Nephron progenitor cell (in vitro differentiated cells): ENCODE measurements at places on chromosomes 4 and X.

GRCh38 chr4:31236020-31236638 is 516.0 kb downstream of the PCDH7 start:
- no peak for DNase-seq

DNA sequence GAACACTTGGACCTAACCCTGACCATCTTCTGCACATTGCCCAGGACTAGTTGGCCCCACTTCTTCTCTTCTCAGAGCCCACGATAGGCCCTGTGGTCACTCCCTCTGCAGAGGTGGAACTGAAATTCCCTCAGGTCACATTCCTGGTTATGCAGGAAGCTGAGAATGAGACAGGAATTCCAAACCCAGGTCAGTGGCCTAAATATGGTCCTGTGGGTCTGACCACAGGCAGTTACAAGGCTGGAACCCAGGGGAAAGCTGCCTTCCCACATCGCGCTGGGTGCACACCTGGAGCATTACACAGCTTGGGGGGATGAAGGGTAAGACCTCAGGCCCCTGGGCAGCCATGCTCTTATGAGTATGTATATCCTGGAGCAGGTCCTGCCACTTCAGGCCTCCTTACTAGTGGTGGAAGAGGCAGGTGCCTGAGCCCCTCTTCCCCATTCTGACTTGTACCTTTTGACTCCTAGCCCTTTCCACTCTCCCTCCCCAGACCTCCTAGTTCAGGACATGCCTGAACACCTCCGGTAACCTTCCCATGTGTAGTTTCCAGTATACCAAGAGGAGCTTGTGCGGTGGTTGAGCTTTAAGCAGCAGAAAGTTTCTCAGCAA is 173.5 kb downstream of the ASMT start:
- DNase-seq: no peak

- DNase-seq: no peak
Measured at GRCh38 chr4:6625256-6625655, 15.2 kb upstream of the MRFAP1 start.

DNA sequence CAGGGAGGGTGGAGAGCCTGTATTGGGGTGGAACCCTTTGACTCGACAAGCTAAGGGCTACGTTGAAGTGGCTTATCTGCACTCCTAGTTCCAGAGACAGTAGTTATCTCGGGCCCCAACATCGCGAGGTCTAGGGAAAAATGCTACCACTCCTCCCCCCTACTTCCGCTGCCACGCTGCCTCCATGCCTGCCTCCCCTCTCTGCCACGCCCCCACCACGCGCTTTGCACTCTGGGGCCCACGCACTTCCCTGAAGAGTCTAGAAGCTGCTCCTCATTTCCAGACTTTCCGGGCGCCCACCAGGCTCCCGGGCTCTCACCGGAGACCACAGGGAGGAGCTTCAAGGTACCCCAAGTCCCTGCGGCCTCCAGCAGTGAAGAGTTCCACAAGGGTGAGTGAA is at the start of gene PASD1:
Gene PASD1, plus strand, starts transcription at position 227 of the 400 bp plus-strand sequence. CDS start 37,879 bp downstream, outside the sequence.
- no peak for DNase-seq

DNA sequence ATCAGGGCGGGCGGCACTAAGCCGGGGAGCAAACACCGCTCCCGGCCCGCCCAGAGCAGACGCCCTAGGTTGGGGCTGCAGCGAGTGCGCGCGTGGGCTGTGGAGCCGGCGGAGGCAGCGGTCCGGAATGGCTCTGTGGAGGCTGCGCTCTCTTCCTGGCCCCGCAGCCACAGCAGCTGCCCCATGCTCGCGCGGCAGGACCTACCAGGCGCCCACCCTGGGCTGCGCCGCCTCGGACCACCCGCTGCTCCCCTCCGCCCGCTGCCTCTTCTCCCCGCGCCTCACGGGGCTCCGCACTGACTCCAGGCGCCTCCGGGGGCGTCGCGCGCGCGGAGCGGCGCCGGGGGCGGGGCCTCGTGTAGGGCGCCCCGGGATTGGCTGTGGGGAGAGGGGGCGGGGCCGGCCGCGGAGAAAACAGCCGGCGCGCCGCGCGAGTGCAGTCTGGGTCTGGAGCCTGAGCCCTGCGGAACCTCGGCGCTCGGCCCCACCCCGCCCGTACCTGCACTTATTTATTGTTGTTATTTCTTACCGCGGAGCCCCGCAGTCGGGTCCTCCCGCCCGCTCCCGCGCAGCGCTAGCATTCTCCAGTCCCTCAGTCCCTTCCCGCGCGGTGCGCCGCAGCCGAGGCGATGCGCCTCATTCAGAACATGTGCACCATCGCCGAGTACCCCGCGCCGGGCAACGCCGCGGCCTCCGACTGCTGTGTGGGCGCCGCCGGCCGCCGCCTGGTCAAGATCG is at the start of gene RASL11B:
Gene RASL11B, plus strand, starts transcription at position 439 of the 738 bp plus-strand sequence. Its CDS starts 191 bp downstream, at position 630.
- DNase-seq: peak; percentile 93

DNA sequence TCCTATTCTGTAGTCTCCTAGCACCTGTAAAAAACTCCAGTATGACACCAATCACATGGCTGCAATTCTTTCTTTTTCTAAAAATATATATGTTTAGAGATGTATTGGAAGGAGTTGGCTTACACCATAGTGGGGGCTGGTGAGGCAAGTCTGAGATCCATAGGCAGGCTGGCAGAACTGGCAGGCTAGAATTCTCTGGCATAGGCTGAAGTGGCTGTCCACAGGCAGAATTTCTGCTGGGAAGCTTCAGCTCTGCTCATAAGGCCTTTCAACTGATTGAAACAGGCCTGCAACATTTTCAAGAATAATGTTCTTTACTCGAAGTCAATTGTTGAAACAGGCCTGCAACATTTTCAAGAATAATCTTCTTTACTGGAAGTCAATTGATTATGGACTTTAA is 37.0 kb downstream of the FGF2 start:
- DNase-seq: no peak

GRCh38 chr4:167722487-167722808 is 369.9 kb upstream of the ANXA10 start:
- DNase-seq: no peak

GRCh38 chrX:54093571-54093970 is 49.3 kb upstream of the PHF8 start:
- DNase-seq: no peak

GRCh38 chrX:53330331-53330730 is 48.9 kb upstream of the IQSEC2 start:
- no peak for DNase-seq

DNA sequence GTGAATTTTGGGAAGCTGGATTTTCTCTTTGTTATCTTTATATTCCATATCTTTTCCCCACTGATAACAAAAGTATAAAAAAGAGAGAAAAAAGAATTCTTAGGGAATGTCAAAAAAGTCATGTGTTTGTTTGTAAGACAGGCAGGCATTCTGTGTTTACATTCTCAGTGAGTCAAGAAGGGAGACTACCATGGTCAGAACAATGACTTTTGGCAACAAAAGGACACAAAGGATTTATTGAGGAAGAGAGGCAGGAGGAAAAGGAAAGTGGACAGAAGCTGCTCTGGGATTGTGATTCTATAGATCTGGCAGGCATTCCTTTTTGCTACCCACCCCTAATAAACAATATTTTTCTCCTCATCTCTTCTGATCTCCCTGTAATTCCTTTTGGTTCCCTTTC is 5.9 kb upstream of the ANK2 start:
- DNase-seq: no peak

DNA sequence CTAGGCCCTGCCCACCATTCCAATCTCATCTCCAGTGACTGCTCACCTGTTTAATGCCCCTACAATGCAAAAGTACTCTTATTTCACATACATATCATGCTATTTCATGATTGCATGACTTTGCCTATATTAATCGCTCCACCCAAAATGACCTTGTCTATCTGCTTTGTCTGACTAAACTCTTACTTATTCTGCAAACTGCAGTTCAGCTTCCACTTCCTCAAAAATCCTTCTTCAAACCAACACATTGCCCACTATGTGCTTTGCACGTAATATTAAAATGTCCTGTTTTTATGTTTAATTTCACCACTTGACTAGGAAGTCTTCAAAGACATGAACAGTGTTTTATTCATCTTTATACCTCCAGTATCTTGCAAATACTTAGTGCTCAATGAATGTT is 229.6 kb downstream of the OPHN1 start:
- no peak for DNase-seq

- no peak for DNase-seq
Measured at GRCh38 chr4:106034220-106034619, 138.9 kb downstream of the NPNT start.

DNA sequence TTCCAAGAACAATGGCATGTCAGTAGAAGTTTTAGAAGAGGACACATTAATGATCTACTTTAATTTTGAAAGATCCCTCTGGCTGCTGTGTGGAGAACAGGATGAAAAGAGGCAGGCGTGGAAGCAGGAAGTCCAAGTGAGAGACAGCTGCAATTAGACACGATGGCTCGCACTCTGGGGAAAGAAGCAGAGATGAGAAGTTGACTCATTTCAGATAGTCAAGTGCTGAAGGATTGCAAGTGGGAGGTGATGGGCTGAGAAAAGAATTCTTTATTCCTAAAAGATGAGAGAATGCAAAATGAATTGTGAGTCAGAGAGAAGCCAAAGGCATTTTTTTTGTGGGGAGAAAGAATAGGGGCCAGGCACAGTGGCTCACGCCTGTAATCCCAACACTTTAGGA is 16.5 kb downstream of the RXFP1 start:
- DNase-seq: no peak

GRCh38 chrX:139213241-139213709 is 317.3 kb upstream of the F9 start:
- DNase-seq: no peak

DNA sequence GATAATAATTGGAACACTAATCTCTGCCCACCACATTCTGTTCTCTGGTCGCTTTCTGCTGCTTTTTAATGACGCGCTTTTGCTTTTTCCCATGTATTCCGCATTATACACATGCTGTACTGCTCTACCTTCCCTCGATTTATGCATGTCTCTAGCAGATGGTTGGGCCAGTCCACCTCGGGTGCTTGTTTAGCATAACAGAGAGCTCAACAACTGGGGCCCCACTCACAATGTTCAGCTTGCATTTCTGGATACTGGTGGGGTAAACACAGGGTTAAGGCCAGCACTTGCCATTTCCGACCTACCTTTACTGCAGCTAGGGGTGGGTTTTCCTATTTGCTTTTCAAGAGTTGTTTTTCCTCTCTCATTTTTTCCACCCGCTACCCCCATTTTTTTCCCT is 255.8 kb downstream of the SOX3 start:
- no peak for DNase-seq

DNA sequence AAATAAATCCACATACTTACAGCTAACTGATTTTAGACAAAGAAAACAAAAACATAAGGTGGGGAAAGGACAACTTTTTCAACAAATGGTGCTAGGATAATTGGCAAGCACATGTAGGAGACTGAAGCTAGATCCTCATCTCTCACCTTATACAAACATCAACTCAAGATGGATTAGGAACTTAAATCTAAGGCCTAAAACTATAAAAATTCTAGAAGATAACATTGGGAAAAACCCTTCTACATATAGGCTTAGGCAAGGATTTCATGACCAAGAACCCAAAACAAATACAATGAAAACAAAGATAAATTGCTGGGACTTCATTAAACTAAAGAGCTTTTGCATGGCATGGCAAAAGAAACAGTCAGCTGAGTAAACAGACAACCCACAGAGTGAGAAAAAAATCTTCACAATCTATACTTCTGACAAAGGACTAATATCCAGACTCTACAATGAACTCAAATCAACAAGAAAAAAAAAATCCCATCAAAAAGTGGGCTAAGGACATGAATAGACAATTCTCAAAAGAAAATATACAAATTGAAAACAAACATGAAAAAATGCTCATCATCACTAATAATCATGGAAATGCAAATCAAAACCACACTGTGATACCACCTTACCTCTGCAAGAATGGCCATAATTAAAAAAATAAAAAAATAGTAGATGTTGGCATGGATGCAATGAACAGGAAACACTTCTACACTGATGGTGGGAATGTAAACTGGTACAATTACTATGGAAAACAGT is 14.1 kb upstream of the AFP start:
- no peak for DNase-seq

DNA sequence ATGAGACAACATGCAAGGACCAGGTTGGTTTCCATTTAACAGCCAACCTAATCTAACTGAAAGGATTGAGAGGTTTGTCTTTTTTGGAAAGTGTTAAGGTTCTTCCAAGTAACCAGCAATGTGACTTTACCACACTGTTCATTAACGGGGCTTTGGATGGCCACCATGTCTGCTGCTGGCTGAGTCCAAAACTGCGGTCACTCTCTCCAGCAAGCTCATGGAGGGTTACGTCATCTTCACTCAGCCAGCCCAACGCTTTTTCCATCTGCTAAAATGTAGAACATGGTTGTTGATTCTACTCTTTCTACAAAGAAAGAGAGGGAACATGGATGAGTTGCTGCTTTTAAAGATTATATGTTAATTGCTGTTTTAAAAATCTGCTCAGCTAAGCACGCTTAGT is 11.0 kb downstream of the PKD2 start:
- DNase-seq: no peak

DNA sequence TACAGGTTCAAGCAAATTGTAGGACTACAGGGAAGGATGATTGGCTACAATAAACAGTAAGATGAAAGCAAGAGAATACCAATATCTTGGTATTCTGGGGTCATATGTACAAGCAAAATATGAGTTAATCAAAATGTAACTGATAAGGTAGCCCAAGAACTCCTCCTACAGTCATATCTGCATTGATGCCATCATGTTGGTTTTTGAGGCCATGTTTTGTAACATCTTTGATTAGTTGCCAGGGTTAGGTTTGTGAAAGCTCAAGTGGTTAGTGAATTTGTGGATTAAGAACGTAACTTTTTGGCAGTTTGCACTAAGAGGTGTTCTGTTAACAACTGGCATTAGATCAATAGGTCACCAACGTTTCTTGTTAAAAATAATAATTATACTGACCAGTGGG is 59.6 kb downstream of the USP9X start:
- DNase-seq: no peak

DNA sequence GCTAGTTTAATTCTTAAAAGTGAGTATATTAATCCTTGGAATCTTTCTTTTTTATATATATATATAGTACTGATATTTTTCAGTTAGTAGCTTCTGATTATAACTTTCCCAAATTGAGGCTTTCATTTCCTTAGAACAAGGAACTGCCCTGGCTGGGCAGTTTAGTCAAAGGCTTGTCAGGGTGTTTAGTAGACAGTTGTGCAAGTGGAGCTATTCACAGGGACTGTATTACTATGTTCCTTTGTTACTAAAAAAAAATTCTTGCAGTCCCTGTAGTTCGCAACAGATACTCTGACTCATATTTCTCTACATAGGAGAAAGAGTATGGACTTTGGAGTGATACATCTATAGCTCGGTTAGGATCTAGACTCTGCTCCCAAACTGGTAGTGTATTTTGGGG is 20.8 kb downstream of the USO1 start:
- DNase-seq: no peak

- DNase-seq: no peak
Measured at GRCh38 chr4:48247142-48247877, 22.3 kb downstream of the TEC start.

GRCh38 chr4:93346840-93347239 is 481.7 kb upstream of the ATOH1 start:
- DNase-seq: no peak
